ENCODE measurements at places on chromosomes 7 and 10.
A peak's percentile ranks its signal among the peaks of the same experiment; 100 is the strongest.

DNA sequence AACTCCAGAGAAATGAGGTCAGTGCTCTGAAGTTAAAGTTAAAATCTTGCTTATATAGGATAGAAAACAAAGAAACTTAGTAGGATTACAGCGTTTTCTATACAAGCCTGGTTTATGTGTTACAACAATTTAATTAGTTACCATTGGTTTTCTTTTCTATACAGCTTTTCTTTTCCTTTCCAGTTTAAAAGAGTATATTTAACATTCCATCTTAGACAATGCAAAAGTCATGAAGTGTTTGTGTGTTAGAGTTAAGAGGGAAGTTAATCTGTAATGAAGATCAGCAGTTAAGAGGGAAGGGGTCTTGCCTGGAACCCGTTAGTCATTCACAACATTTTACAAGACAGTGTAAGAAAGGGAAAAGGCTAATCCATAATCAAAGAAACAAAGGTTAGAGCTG, 338.3 kb downstream of the OTUD1 start:
- DNase-seq: no peak

GRCh38 chr10:97131666-97132065, 54.1 kb downstream of the SLIT1 start:
- DNase-seq: peak; percentile 45

DNA sequence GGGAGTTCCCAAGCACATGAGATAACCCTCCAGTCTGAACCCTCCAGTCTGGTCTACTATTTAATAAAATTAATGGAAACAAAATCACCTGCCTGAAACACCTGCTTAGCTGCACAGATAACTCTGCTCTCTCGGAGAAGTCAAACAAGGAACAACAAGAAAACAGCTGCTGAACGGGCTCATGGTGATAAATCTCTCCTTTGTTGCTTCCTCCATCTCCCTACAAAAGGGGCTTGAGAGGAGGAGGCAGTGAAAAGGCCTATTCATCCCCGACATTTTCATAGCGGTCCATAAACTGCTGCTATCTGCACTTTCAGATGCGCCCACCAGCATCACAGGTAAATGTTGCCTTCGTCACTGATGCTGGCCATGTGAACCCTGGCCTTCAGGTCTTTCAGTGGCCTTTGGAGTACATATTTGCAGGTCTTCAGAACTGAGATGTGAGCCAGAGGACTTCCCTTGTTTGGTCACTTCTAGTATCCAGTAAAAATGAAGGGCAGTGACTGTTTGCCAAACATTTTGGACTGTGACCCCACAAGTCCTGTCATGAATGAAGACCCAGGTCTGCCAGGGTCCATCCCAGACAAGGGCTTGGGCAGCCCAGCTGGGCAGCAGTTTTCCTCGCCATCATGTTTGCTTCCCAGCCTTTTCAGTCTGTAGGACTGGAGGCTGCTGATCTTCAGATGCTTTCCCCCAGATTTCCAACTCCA, 15.9 kb downstream of the FKBP6 start:
- peak; percentile 31 for DNase-seq

DNA sequence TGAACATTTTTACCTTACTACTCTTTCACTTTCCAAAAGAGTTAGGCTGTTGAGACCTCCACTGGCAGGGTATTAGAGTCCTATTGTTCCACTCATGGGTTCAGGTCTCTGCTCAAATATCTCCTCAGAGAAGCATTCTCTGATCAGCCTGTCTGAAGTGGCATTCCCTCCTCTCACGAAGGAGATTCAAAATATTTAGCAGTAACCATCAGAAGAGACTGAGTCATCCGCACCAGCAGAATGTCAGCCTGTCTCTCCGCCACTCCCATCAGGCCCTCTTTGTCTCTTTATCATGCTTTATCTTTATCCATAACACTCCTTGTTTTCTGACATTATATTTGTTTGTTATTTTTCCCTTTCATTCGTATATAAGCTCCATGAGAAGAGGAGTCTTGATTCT, 79.1 kb downstream of the AASS start:
- no peak for DNase-seq

DNA sequence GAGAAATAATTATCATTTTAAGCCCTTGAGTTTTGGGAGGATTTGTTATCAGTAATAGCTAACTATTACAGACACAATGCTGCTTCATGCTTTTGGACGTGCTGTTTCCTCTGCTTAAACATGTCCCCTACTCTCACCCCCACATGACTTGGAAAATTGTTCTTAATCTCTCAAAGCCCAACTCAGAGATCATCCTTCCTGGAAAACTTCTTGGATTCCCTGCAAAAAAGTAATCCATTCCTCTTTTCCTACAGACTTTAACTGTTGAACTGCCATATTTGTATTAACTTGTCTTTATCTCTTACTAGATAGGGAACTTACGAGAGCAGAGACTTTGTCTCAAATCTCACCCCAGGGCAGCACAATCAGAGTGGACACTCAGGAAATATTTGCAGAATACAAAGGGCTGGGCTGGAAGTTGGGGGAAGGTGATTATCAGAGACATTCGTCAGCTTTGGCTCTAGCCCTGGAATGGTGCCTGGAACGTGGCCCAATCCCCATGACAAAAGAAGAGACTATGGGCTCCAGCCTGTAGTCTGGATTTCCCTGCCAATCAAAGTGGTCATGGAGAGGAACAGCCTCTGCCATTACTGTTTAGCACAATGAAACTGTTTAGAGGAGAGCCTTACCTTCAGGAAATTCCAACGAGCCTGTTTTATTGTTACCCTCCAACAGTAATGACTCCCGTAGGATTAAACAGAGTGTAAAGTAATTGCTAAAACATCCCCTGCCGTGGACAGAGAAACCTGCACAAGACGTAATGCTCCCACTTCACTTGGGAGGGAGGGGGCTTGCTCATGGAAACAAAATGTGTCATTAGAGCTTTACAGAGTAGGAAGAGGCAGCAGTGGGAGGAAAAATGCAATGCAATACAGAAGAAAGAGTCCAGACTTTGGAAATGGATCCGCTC, 140.4 kb upstream of the AUTS2 start:
- no peak for DNase-seq

DNA sequence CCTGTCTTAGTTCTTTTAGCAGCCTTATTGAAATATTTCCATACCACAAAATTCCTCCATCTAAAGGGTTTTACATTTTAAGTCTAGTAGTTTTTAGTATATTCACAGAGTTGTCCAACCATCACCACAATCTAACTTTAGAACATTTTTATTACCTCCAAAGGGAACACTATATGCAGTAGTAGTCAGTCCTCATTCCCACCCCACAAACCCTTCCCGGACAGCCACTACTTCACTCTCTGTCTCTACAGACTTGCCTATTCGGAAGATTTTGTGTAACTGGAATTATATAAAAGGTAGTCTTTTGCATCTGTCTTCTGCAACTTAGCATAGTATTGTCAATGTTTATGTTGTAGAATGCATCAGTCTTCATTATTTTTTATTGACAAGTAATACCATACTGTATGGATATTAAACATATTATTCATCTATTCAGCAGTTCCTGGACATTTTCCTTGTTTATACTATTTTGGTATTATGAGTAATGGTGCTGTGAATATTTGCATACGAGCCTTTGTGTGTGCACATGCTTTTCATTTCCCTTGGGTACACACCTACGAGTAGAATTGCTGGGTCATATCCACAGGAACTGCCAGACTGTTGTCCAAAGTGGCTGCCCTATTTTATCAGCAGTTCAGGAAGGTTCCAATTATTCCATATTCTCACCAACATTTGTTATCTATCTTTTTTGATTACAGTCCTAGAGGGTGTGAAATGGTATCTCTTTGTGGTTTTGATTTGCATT, 60.9 kb upstream of the LANCL2 start:
- DNase-seq: no peak

- DNase-seq: peak; percentile 71
Observed at GRCh38 chr7:134890246-134891240, 95.8 kb upstream of the AGBL3 start.

- DNase-seq: no peak
Observed at GRCh38 chr10:6600224-6600987, 20.3 kb upstream of the PRKCQ start.

GRCh38 chr7:83455612-83456011, 193.3 kb downstream of the SEMA3E start:
- no peak for DNase-seq

DNA sequence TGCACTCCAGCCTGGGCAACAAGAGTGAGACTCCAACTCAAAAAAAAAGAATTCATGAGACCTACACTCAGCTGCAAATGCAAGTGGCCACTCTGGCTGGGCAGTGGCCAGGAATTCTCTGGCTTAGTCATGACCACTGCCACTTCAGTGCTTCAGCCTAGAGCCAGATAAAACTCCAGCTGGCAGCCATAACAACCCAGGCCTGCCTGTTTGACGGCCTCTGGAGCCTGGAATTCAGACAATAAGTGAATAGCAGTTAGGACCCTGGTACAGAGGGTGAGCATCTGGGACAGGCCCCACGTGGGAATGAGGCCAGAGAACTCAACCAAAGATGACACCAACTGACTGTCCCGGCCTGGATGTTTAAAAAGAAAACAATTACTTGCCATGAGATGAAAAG, 18.9 kb downstream of the RCC1L start:
- peak; percentile 66 for DNase-seq

DNA sequence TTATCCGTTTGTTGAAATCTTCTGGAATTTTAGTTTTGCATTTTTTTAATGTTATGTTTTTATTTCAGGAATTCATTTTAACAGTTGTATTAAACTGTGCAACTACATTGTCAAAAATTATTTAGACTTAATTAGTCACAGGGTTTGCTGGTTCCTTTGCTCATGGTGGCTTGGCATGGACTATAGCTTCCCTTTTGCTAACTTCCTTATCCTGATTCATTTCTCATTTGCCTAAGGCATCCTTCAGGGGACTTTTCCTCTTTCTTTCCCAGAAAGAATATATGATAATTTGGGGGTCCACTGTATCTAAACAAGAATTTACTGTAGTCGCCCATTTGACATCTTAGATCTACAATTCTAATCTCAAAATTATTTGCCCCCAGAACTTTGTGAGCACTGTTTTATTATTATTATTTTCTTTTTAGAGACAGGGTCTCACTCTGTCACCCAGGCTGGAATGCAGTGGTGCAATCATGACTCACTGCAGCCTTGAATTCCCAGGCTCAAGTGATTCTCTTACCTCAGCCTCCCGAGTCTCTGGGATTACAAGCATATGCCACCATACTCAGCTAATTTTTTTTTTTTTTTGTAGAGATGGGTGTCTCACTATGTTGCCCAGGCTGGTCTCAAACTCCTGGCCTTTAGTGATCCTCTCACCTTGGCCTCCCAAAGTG, 13.9 kb downstream of the FIGNL1 start:
- no peak for DNase-seq

GRCh38 chr7:70795948-70796347, 336.0 kb upstream of the GALNT17 start:
- DNase-seq: no peak
